ENCODE measurements at places on chromosomes 16 and 17.
A peak's percentile ranks its signal among the peaks of the same experiment; 100 is the strongest.

DNA sequence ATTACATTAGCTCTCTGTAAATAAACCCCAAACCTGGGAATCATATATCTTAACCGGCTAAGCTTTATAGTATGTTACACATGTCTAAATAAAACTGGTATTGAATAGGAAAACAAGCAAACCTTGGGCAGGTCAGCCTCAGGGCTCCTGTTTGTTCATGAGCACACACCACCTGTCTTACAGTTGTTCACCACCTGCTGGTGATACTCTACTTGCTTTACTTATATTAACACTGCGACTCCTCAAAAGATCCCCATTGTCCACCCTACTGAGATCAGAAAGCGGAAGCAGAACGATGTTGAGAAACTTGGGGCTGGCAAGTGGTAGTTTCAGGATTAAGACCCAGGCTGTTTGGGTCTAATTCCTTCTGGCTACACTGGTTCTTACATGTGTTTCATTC lies 16.4 kb downstream of the CDH13 start:
- no peak for DNase-seq

DNA sequence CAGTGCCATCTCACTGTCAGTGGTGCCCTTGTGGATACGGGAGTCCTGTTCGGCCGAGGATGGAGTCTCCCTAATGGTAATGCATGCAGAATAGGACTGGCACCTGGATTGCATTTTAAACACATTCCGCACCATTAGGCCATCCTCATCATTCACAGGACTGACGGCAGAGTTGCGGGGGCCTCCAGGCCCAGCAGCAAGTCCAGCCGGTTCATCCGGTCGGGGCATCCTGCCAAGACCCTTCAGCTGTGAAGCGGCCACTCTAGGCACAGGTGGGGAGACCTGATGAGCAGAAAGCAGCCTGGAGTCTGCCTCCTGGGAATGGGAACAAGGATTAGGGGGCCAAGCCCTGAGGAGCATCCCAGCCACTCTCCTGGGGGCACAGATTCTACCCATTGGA lies 90.3 kb upstream of the XYLT1 start:
- DNase-seq = no peak

DNA sequence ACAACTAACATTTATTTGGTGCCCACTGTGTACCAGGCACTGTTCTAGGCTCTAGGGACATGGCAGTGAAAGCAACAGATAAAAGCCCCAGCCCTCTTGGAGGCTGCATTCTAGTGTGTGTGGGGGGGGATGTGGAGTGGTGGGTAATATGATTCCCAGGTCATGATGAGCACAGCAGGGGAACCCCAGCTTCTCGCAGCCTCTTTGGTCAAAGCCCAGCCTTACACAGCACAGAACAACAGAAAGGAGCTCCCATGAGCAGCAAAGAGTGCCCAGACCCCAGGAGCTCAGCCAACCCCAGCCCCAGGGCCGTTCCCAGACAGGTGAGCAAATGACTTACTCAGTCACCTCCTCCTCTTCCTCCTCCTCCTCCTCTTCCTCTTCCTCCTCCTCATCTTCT lies 21.9 kb downstream of the CNGB1 start:
- no peak for DNase-seq

DNA sequence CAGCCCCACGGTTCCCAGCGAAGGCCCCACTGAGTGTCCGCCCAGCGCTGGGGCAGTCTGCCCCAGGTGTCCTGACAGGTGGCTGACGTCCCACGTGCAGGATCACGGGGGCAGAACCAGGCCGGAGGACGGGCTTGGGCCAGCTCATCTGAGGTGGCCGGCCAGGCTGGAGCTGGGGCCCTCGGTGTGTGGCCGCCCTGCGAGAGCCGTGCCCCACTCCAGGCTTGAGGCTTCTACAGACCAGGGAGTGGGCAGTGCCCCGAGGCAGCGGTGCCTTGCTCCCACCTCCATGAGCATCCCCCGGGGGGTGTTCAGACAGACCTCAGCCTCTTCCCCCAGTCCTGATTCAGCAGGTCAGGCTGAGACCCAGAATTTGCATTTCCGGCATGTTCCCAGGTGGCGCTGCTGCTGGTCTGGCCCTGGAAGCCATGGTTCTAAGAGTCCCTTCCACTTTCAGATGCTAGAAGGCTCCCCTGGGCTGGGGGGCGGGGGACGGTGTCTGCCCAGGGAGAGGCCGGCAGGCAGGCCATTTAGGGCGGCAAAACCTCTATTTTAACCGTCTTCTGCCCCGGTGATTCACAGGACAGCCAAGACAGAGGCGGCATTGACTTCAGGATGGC lies 35.4 kb upstream of the PABPN1L start:
- no peak for DNase-seq

DNA sequence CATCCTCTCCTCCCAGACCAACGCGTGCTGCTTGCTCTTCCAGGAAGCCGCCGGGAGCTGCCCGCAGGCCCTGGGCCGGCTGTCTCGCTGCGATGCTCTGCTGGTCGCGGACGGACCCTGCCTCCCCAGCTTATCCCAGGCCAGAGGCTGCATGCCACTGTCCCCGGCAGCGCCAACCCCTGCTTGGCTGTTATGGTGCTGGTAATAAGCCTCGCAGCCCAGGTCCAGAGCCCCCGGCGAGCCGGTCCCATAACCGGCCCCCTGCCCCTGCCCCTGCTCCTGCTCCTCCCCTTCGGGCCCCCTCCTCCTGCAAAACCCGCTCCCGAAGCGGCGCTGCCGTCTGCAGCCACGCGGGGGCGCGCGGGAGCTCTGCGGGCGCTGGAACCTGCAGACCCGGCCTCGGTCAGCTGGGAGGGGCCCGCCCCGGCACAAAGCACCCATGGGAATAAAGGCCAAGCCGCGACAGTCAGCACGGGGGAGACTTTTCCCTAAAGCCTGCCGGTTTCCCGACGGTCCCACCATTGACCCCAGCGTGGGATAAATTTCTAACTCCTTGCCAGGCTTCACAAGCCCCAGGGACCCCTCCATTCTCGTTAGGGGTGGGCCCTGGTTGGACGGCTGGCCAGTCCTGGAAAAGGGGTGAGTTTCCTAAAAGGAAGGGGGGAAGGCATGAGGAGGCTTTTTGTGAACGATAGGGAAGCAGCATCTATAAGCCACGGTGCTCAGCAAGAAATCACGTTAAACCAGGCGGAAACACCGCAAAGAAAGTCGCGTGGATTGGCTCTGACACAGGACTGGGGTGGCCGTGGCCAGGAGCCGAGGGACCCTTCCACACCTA lies 11.2 kb downstream of the ENPP7 start:
- peak; percentile 6 for DNase-seq
